Left renal pelvis (tissue), 4 donors: ENCODE measurements at places on chromosomes 12 and 14. TPM values are rescaled to one million over a fixed set of nuclear protein-coding genes. Genes with fewer than 3 reads are reported as not detected.

Gene OR6C2
- not detected for polyA plus RNA-seq

DNA sequence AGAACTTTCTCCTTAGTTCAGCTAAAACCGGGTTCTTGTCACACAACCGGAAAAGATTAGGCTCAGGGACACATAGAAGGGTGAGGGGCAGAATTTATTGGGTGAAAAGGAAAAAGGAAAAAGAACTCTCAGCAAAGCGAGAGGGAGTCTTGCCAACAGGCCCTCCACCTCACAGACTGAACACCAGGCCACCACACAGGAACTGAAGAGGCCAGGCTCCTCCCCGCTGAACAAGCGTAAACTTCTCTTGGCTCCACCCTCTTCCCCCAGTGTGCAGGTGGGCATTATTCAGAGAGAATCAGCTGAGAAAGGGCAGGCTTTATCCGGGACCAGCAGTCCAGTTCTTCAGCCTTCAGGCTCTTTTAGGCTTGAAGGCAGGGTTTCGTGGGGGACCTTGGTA is 125.6 kb upstream of the FGD4 start:
- DNase-seq = no peak

DNA sequence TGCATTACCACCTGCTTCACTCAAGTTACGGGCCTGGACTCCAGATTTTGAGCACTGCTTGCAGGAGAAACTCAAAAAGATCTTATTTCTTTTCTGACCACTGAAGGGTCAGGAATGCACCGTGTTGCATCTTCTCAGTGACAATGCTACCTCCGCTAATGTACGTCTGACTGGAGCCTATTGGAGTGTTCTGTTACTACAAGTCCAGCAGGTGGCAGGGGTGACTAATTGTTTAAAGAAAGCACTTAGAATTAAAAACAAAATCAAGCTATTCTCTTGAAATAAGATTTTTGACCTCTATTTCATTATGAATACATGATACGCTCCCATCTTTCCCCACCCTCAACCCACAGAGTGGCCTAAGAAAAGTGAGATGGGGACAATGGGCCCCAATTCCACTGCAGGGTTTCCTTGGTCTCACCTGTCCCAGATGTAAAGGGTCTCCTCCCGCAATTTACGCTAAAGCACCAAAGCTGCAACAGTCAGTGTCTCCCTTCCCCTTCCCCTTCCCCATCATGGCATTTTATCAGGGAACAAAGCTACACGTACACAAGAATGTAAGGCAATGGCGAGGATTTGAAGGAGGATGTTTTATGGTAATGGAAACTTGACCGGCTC is 2.2 kb downstream of the TBPL2 start:
- no peak for DNase-seq

- DNase-seq = no peak
Measured at GRCh38 chr12:6508087-6508486, 14.2 kb downstream of the NCAPD2 start.

Gene FOXA1
- 2.8 TPM for polyA plus RNA-seq

- no peak for DNase-seq
Measured at GRCh38 chr14:95698287-95698686, 12.1 kb downstream of the TCL1B start.
